Activated CD4-positive, alpha-beta T cell treated with anti-CD3 and anti-CD28 coated beads, Interleukin-2, amount 10 ng/mL, durations not matched to agents 24 days and 14 days (primary cell): ENCODE measurements at places on chromosomes 12 and 14. TPM values are rescaled to one million over a fixed set of nuclear protein-coding genes. Genes with fewer than 3 reads are reported as not detected.

DNA sequence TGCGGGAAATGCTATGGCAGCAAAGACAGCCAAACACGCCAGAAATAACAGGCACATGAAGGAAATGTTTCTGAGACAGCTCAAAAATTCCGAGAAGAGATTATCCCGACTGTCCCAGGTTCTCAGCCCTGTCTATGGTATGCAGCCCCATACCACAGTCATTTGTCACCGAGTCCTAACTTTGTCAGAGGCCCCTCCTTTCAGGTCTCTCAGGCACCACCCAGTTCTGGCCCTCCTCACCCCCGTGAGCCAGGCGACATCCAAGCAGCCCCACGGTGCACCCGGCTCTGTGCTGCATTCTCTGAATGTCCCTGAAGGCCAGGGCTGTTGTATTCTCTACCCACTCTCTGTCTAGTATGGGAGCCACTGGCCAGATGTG is 24.0 kb downstream of the SSH1 start:
- no peak for DNase-seq

DNA sequence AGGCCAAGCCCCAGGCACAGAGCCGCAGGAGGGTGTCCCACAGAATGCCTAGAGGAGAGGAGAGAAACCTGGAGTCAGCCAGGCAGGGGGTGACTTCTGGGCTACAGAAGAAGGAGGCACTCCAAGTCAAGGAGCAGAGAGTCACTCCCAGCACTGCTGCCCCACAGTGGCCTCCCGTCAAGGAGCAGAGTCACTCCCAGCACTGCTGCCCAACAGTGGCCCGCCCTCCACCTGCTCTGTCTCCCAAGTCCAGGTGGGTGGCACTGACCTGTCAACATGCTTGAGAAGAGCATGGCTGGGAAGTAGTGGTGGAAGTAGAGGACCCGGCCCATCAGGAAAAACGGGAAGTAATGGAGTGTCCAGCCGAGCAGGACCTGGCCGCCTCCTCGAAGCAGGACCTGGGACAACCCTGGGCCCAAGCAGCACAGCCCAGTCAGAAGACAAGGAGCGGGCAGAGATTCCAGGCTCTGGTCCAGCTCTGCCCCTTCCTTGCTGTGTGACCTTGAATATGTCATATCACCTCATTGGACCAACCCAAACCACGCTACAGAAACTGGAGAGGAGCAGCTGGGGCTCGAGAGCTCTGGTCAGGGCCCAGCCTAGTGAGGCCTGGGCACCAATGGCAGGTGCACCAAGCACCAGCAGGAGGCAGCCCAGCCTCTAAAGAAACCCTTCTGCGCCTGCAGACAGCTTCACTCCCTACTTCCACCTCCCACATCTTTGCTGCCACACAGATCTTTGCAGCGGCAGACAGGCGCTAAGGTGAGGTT is 7.6 kb upstream of the NGB start:
- DNase-seq = no peak

DNA sequence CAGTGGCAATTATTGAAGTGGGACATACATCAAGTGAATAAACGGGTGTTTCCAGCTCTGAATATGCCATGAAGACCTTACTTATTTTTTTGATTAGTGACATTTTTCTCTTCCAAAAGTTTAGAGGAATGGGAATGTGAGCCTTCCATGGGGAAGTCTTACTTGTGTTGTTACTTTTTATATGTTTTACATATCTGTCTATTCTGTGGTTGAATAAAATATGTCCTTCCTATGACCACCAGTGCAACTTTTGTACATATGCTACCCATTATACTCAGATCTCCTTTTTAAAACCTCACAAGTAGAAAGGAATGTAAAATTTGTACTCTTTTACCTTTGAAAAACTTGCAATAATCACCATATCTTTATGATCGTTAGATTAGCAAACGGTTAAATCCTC is 132.7 kb downstream of the MSRB3 start:
- DNase-seq = no peak

DNA sequence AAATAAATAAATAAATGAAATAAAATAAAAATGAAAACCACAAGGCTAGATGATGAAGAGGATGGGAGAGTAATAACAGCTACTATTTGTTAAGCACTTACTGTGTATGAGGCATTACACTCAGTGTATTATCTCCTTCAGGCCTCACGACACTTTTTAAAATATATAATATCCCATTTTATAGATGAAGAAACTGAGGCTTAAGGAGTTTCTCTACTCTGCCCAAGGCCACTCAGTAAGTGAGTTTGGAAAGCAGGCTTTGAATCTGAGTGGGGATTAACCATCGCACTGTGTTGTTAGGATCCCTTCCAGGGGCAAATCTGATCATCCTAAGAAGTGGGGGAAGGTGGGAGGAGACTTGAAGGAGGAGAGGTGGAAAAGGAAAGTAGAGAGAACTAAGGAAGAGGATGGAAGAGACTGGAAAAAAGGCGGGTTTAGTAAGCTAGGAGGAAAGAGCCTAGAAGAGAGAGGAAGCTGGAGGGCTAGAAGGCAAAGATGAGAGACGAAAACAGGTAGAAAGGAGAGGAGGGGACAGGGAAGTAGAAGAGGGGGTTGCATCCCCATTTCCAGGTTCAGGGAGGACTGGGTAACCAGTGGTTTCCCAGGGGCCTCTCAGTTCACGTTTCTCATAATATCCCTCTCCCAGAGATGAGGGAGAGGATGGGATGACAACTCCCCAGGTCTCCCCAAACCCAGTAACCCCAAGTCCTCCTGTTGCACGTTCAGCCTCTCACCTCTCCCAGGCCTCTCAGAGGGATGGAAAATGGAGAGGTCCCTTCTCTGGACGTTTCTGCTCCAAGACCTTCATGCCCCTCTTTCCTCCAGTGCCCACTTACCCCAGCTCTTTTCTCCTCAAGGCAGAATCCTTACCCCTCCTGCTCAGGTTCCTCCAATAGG is 1.7 kb downstream of the STAT6 start:
- no peak for DNase-seq

DNA sequence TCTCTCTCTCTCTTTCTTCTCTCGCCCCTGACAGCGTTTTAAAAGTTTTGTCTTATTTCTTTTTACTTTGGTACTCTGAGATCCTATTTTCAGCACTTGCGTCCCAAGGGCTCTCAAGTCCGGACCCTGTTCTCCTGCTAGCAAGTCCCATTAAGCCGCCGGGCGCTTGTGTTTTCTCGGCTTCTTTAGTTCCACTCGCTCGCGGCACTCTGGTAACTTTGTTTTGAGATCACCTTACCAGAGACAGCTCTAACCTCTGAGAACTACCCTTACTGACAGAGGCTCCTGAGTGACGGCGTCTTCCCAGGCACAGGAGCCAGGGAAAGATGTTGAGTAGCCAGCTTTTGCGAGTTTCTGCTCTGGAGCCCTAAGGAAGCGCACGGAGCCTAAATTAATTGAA is 2.7 kb upstream of the MYF5 start:
- no peak for DNase-seq

DNA sequence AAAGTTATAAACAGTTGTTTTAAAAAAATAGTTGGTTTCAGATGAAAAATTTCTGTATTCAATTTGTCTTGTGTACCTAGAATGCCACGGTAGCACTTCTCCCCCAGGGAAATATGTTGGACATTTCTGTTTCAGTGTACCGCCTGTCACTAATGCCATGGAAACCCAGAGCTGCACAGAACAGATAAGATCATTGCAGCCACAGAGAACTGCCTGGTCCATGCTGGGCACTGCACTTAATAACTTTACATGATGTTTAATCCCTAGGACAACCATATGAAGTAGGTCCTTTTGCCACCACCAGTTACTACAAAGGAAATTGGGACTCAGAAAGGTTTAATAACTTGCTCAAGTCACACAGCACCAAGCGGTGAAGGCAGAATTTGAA is 253.4 kb upstream of the SRRM4 start:
- no peak for DNase-seq

GRCh38 chr14:21003788-21004346 is 4.8 kb downstream of the SLC39A2 start:
- DNase-seq = no peak

GRCh38 chr12:103830730-103831320 is 10.2 kb downstream of the NT5DC3 start:
- DNase-seq = no peak

GRCh38 chr12:120110550-120111501 is 5.7 kb downstream of the RAB35 start:
- DNase-seq = peak; percentile 86

- DNase-seq = no peak
These were observed 33.9 kb upstream of the TBX5 start for GRCh38 chr12:114439817-114440216.

- DNase-seq = no peak
These were observed 41.5 kb upstream of the FBXO21 start for GRCh38 chr12:117231750-117232149.

GALNT8 gene
- 0.82 and 0.99 TPM in 2 replicates for total RNA-seq

DLK1 gene
- total RNA-seq = not detected in 2 replicates

TMTC2 gene
- 1.9 and 2.5 TPM in 2 replicates for total RNA-seq
